ENCODE measurements at places on chromosomes 7 and 10.

DNA sequence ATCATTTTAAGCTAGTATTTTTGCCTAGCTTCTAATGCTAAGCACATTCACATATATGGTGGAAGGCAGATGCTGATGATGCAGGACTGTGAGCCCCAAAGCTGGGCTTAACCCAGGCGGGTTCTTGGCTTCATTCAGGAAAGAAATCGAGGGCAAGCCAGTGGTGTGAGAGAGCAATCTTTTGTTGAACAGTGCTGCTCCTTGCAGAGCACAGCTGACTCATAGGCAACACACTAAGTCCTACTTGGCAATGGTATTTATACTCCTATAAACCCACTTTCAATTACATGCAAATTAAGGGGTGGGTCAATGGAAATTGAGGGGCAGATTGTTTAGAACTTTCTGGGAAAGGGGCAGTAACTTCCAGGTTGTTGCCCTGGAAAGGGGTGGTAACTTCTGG lies 42.0 kb upstream of the CELF2 start:
- DNase-seq = no peak

DNA sequence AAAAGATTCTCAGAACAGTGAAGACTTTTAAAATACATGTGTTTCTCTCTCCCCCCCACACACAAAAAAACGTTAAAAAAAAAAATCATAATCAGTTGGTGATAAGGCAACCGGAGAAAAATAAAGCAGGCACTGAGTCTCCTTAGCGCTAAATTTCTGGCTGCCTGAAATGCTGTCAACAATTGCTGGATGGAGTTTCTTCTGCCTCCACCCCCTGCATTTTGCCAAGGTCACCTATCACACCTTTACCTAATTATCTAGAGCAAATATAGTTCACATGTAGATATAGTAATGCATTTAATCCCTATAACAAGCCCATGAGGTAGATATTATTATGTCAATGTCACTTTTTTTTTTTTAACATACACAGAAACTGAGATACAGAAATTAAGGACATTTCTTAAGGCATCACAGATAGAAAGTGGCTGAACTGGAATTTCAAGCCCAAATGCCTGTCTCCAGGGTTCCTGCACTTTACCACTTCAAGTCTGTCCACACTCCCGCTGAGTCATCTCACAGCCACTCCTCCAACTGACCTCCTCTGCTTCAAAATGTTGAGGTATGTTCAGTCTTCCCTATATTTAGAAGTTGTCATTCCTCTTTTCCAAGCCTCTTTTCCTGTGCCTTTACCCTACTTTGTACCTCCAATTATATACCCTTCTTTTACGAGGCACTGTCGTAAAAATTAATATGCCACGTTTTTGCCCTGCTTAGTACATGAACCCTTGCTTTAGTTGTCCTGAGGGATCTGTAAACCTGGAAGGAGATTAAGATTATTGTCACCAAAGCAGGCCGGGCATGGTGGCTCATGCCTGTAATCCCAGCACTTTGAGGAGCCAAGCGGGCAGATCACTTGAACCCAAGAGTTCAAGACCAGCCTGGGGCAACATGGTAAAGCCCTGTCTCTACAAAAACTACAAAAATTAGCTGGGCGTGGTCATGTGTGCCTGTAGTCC lies 72.8 kb upstream of the MPP7 start:
- DNase-seq = no peak

- DNase-seq = no peak
Measured at GRCh38 chr10:77763453-77764430, 126.1 kb upstream of the KCNMA1 start.

- no peak for DNase-seq
Measured at GRCh38 chr7:155699180-155699579, 54.7 kb downstream of the RBM33 start.

GRCh38 chr10:67607472-67607871 lies 88.5 kb downstream of the CTNNA3 start:
- DNase-seq = no peak

- no peak for DNase-seq
Measured at GRCh38 chr7:42139751-42140150, 97.3 kb downstream of the GLI3 start.

DNA sequence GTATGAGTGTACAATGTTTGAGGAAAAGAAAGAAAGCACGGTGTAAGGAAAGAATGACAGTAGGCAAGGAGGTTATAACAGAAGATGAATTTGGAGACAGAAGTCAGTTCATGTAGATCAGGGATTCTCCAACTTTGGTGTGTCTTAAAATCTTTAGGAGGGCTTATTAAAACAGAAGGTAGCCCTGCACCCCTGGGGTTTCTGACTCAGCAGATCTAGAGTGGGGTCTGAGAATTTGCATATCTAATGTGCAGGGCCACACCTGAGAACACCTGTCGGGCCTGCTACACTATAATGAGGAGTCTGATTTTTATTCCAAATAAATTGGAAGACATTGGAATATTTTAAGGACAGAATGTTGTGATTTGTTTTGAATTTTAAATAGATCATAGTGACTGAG lies 120.6 kb downstream of the RNF133 start:
- no peak for DNase-seq

DNA sequence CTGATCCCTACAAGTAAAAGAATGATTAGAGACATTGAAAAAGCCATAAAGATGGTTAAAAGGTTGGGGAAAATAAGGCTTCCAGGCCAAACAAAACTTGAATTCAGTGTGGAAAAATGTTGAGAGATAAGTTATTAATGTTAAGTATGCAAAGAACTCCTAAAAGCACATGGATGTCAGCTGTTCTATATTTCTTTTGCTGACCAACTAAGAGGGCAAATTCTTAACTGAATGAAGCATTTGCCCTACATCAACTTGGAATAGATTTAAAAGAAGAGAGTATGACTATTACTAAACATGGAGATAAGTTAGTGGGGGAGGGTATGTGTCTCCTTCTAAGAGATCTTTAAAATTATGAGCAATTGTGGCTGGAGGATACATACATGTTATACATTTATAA lies 124.8 kb downstream of the KIAA1217 start:
- DNase-seq = no peak

GRCh38 chr7:54915870-54916598 lies 102.8 kb upstream of the EGFR start:
- DNase-seq = no peak

GRCh38 chr7:31340051-31340450 lies 475 bp downstream of the NEUROD6 start:
- no peak for DNase-seq

DNA sequence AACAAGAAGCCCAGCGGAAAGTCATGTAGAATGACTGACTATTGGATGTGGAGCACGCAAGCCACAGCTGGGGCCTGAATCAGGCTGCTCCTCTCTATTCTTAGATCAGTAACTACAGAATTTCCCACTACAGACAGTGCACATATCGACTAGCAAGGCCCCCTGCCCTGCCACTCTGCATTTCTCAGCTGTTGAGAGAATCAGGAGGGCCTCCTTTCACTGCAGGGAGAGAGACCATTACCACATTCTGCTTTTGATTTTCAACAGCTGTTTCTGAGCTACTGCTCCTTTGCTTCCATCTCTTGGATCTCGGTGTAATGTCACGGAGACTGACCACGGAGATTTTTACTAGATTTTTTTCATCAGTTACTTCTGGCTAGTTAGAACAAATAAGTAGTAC lies 73.8 kb downstream of the PON1 start:
- no peak for DNase-seq

DNA sequence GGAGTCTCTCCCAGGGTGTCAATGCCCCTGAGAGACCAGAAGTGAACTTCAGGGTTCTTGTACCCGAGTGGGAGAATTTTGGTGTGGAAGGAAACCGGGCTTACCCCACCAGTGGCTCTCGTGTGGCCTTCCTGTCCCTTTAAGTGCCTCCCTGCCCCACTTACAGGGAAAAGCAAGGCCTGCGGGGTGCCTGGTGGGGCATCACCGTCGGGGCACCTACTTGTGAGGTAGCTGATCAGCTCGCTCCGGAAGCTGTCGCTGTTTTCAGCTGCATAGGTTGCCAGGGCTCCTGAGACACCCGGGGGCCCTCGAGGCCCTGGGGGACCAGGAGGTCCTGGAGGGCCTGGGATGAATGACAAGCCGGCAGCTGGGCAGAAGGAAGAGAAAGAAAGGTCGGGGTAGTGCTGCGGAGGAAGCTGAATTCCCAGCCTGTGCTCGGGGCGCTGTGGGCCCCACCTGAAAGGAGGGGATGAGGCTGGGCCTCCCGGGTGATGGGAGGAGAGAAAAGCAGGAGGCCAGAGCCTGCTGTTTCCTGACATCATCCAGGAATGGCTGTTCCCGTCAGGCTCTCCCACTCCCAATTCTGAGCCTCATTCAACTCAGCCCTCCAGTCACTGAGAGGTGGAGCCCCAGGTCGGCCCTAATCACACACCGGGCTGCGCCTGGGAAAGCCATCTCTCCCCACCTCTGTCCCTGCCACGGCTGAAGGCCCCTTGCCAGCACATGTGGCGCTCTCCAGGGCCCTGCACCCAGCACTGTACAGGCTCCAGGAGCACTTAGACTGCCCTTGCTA lies 51.1 kb downstream of the COL17A1 start:
- no peak for DNase-seq

- DNase-seq = no peak
Measured at GRCh38 chr7:155953501-155953778, 141.2 kb upstream of the SHH start.

- DNase-seq = no peak
Measured at GRCh38 chr10:50511492-50512213, 112.1 kb downstream of the SGMS1 start.

GRCh38 chr10:67609996-67610793 lies 85.8 kb downstream of the CTNNA3 start:
- DNase-seq = no peak

- DNase-seq = no peak
Measured at GRCh38 chr7:2993868-2994267, 49.8 kb downstream of the CARD11 start.

GRCh38 chr7:95599069-95599468 lies 2.8 kb upstream of the PDK4 start:
- DNase-seq = no peak

DNA sequence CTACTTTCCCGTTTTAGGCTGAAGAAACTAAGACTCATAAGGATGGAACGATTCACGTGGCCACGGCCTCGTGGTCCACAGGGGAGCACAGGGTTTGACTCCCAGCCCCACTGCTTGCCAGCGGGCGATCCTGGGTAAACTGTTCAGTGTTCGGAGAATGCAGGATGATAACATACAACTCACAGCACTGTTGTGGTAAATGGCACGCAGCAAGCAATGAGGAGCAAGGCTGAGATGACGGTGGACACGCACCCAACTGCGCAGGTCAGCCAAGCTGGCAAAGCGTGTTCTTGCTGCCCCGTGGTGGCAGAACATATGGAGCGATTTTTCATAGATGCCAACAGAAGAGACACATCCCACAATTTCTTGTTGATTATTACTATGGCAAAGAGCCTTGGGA lies 272.7 kb downstream of the DNAJB6 start:
- no peak for DNase-seq

- DNase-seq = no peak
Measured at GRCh38 chr10:46283580-46284285, 3.1 kb upstream of the ANTXRL start.

- no peak for DNase-seq
Measured at GRCh38 chr7:81684514-81685269, 85.2 kb downstream of the HGF start.

DNA sequence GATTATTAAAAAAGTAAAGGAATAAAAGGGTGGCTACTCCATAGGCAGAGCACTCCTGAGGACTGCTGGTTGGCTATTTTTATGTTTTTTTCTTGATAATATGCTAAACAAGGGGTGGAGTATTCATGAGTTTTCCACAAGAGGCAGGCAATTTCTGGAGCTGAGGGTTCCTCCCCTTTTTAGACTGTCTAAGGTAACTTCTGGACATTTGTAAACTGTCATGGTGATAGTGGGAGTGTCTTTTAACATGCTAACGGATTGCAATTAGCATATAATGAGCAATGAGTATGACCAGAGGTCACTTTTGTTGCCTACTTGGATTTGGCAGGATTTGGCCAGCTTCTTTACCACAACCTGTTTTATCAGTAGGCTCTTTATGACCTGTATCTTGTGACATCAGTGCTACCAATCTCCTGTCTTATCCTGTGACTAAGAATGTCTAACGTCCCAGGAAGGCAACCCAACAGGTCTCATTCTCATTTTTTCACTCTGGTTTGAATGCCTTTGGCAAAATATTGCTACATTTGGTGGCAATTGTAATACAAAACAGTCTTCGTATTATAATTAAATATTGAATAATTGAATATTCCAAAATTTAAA lies 587.8 kb upstream of the POM121L12 start:
- DNase-seq = no peak

DNA sequence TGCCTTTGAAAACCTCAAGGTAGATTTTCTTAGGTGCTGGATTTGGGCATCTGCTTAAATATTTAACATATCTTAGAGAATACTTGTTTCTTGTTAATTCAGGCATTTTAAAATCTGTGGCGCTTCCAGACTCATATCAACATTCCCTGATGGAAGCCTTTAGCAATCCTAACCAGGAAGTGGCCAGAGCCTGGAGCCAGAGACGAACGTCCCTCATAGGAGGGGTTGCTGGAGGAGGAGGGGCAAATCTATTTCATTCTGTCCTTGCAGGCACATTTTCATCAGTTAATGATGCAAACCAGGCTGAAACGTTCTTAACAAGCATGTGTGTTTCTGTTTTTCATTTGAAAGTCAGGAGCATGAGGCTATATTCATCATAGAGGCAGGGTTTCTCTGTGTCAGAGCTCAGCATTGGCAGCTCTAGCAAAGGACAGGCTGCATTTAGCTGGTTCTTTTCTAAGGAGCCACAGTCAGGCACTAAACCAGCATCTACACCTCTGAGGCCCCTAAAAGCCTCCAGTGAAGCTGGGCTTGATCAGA lies 17.8 kb upstream of the IFIT2 start:
- no peak for DNase-seq

DNA sequence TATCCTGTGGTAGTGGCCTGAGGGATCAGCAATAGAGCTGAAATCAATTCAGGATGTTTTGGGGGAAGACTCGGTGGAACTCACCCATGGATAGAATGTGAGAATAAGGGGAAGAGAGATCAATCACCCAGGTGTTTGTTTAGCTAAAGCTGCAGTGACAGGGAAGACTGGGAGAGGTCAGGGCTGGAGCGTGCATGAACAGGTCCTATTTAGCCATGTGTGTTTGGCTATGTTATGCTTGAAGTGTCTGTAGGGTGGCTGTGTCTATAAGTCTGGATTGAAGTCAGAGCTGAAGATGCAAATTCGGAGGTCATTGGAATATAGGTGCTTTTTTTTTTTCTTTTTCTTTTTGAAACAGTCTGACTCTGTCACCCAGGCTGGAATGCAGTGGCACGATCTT lies 4.6 kb downstream of the ATP6V1F start:
- no peak for DNase-seq

GRCh38 chr10:89419548-89419947 lies 5.2 kb downstream of the IFIT5 start:
- DNase-seq = peak; percentile 69

DNA sequence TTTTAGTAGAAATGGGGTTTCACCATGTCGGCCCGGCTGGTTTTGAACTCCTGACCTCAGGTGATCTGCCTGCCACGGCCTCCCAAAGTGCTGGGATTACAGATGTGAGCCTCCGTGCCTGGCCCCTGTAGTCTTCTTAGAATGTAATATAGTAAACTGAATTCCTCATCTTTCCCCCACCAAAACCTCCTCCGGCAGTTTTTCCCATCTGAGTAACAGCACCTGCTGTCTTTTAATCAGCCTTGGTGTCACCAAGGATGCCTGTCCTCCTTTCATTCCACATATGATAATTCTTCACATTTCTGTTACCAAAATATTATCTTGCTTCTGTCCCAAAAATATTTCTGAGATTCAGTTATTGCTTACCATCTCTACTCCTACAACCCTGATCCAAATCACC lies 80.2 kb downstream of the ZEB1 start:
- no peak for DNase-seq

- no peak for DNase-seq
Measured at GRCh38 chr7:97499204-97499603, 232.7 kb upstream of the TAC1 start.

Measured in B cell (primary cell).